Heart left ventricle (tissue), 16 donors: ENCODE measurements at places on chromosomes 5 and 9.

DNA sequence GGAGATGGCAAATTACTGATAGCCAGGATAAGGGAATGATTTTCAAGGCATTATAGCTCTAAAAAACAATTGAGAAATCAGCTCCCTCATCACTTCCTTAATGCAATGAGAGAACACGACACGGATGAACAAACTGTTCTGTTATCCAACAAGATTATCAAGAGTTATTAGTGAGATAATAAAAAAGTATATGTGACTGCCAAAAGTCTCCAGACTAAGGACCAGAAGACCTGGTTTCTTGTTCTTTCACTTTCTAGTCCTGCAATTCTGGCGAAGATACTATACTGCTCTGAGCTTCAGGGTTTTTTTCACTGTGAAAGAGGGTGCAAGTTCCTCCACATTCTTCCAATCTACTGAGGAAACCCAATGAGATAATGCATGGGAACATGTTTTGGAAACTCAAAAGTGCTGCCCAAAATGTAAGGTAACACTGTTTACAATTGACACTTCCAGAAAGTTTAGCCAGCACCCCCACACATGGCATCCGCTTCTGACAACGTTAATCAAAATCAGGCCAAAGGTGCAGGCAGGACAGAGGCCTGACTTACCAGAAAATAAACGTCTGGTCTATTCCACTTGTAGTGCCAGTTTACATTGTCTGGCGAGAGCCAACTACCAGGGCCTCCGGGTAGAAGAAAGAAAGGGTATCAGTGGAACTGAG lies 254.2 kb downstream of the DOCK8 start:
- H3K36me3 ChIP-seq, result no peaks in the 10 kb centered on the region
- peak overlapping the region; percentile 76 for H3K27ac ChIP-seq
- H3K27me3 ChIP-seq, result no peaks in the 10 kb centered on the region
- H3K4me3 ChIP-seq, result peak overlapping the region; percentile 68
- peaks cover 25% of the 10 kb centered on the region for H3K4me1 ChIP-seq
- no peak for DNase-seq

- peak overlapping the region; percentile 77 for H3K27ac ChIP-seq
- H3K27me3 ChIP-seq, result no peaks in the 10 kb centered on the region
- H3K4me1 ChIP-seq, result peaks cover 58% of the 10 kb centered on the region
- H3K4me3 ChIP-seq, result peak overlapping the region; percentile 91
These were observed 1.1 kb downstream of the RALGDS start for GRCh38 chr9:133119846-133120500.

GRCh38 chr5:120017513-120017912 lies 388.2 kb downstream of the FAM170A start:
- H3K36me3 ChIP-seq, result no peaks in the 10 kb centered on the region
- no peak for DNase-seq
- H3K27ac ChIP-seq, result no peak overlapping the region

- no peaks in the 10 kb centered on the region for H3K36me3 ChIP-seq
- H3K4me3 ChIP-seq, result no peak overlapping the region
- DNase-seq, result no peak
- no peaks in the 10 kb centered on the region for H3K4me1 ChIP-seq
These were observed 106.1 kb upstream of the FGF10 start for GRCh38 chr5:44495280-44495679.

DNA sequence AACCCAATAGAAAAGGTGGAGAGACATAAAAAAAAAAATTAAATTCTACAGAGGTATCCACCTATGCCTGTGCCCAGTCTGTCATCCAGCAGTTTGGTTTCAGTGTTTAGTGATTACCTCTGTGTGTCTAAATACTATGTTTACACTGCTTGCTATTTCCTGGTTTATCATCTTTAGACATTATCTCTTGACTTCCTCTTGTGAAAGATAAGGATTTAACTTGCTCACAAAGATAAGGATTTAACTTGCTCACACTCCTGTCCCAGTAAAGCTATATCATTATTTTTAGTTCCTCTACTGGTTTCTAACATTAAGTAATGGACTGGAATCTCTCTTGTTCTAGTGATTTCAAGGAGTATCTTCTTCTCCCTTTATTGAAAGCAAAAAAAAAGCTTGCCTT lies 53.9 kb upstream of the ZFR start:
- no peak for DNase-seq
- no peaks in the 10 kb centered on the region for H3K4me1 ChIP-seq
- H3K4me3 ChIP-seq, result no peak overlapping the region

- no peak overlapping the region for H3K27ac ChIP-seq
- DNase-seq, result no peak
- no peak overlapping the region for H3K4me3 ChIP-seq
- H3K27me3 ChIP-seq, result no peaks in the 10 kb centered on the region
- peaks cover 23% of the 10 kb centered on the region for H3K4me1 ChIP-seq
These were observed 101.2 kb downstream of the NLN start for GRCh38 chr5:65823204-65823603.

GRCh38 chr9:127802576-127803443 lies at the start of gene FPGS:
Gene FPGS, plus strand, starts transcription at chr9:127802882. Its CDS starts 43 bp downstream, at chr9:127802925.
- H3K4me3 ChIP-seq, result peak within 1 kb of the TSS; percentile 87
- no peaks in the 10 kb centered on the region for H3K27me3 ChIP-seq
- H3K27ac ChIP-seq, result peak within 1 kb of the TSS; percentile 96
- H3K4me1 ChIP-seq, result peaks cover 5% of the 10 kb centered on the region
- peaks cover 31% of the 10 kb centered on the region for H3K36me3 ChIP-seq

DNA sequence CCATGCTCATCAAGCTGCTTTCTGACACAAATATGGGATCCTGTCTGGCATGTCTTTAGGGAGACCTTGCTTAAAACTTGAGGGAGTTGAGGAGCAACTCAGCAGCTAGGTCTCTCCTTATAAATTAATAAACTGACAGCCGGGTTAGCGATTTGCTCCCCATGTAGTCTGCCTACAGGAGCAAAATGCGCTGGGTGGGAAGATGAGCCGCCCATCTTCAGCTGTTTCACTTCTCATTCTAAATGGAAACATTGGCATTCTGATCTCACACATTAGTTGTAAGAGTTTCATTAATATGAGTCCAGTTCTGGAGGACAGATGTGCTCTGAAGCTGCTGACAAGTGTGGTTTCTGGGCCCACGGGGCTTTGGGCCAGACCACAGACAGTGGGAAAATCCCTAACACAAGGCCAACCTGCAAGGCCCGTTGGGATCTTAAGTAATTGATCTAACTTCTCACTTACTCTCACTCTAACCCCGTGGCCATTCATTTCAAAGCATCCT lies 197.0 kb downstream of the MCTP1 start:
- H3K4me1 ChIP-seq, result no peaks in the 10 kb centered on the region
- no peaks in the 10 kb centered on the region for H3K27me3 ChIP-seq

- no peak overlapping the region for H3K27ac ChIP-seq
- H3K27me3 ChIP-seq, result no peaks in the 10 kb centered on the region
These were observed 100.0 kb upstream of the IL6ST start for GRCh38 chr5:56094579-56095361.

- H3K27ac ChIP-seq, result no peak overlapping the region
- no peaks in the 10 kb centered on the region for H3K36me3 ChIP-seq
- peaks cover 9% of the 10 kb centered on the region for H3K27me3 ChIP-seq
These were observed 6.6 kb upstream of the WWC1 start for GRCh38 chr5:168284809-168285208.

DNA sequence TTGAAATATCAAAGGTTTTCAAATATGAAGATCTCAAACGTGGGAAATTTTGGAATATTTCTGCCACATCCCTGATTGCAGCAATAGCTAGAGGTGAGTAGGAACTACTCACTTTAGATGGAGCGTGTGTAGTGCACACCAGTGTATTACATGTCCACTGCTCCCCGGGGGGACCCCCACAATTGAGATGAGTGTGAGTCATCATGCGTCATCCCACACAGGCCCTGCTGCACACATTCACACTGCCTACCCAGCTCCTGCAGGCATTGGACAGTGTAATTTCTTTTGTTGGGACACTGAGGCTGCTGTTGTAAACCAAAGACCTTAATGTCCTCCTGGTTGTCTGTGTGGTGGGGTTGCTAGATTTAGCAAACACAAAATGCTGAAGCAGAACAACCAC lies 280.0 kb downstream of the GAS1 start:
- no peak overlapping the region for H3K4me3 ChIP-seq
- no peaks in the 10 kb centered on the region for H3K4me1 ChIP-seq
- H3K27ac ChIP-seq, result no peak overlapping the region
- H3K36me3 ChIP-seq, result no peaks in the 10 kb centered on the region
- H3K27me3 ChIP-seq, result no peaks in the 10 kb centered on the region

- H3K4me1 ChIP-seq, result peaks cover 54% of the 10 kb centered on the region
- no peak overlapping the region for H3K27ac ChIP-seq
- H3K36me3 ChIP-seq, result no peaks in the 10 kb centered on the region
- DNase-seq, result no peak
- no peaks in the 10 kb centered on the region for H3K27me3 ChIP-seq
- no peak overlapping the region for H3K4me3 ChIP-seq
These were observed 4.5 kb downstream of the PURA start for GRCh38 chr5:140118302-140118936.

GRCh38 chr5:133396814-133397213 lies 215.5 kb downstream of the FSTL4 start:
- H3K4me1 ChIP-seq, result no peaks in the 10 kb centered on the region
- no peak overlapping the region for H3K27ac ChIP-seq
- DNase-seq, result no peak
- no peaks in the 10 kb centered on the region for H3K36me3 ChIP-seq
- no peak overlapping the region for H3K4me3 ChIP-seq
- H3K27me3 ChIP-seq, result no peaks in the 10 kb centered on the region

DNA sequence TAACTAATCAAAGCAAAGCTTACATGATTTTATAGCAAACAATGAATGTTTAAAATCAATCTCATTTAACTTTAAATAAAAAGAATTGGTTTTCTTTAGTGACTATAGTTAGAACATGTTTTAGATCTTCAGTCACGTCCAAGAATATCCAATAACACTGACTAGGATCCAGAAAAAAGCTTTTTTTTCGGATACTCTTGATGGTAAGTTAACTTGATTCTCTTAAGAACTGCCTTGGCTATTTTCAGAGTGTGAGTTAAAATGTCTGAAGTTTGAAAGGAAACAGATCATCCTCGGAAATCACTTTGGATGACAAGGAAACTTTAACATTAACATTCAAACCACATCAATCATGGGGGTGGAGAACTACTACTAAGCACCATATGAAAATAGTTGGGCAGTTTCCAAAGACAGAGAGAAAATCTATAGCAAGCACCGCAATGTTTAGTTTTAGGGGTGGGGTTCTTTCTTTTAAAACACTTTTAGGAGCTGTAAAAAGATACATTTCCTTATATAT lies 83.7 kb upstream of the SLC27A6 start:
- DNase-seq, result no peak
- H3K36me3 ChIP-seq, result no peaks in the 10 kb centered on the region
- no peak overlapping the region for H3K27ac ChIP-seq

GRCh38 chr9:116479056-116479544 lies 208.0 kb upstream of the TRIM32 start:
- no peaks in the 10 kb centered on the region for H3K36me3 ChIP-seq
- H3K4me3 ChIP-seq, result no peak overlapping the region
- DNase-seq, result no peak
- H3K27me3 ChIP-seq, result no peaks in the 10 kb centered on the region
- H3K4me1 ChIP-seq, result no peaks in the 10 kb centered on the region
- no peak overlapping the region for H3K27ac ChIP-seq

GRCh38 chr5:134003817-134004625 lies 754 bp downstream of the VDAC1 start:
- H3K36me3 ChIP-seq, result peaks cover 18% of the 10 kb centered on the region
- peak overlapping the region; percentile 100 for H3K27ac ChIP-seq
- peak; percentile 78 for DNase-seq

DNA sequence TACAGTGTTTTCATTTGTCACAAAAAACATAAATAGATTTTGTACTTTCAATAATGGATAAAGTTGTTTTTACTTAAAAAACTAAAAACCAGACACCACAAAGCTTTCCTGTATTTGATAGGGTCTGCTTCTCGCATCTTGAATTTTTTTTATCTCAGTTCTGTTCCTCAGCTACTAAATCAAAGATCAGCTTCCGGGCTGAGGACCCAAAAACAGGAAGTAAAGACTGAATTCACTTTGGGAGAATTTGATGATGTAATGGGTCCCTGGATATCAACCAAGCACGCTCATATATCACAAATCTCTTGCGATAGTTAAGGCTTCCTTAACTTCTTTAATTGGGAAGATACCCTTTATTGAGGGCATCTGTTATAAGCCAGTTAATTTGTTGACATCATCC lies 24.1 kb downstream of the ITK start:
- no peak for DNase-seq
- H3K36me3 ChIP-seq, result no peaks in the 10 kb centered on the region
- H3K27me3 ChIP-seq, result no peaks in the 10 kb centered on the region

GRCh38 chr9:101421653-101422065 lies 13.9 kb downstream of the ALDOB start:
- H3K4me1 ChIP-seq, result no peaks in the 10 kb centered on the region
- H3K27me3 ChIP-seq, result no peaks in the 10 kb centered on the region
- no peak overlapping the region for H3K4me3 ChIP-seq
- peak; percentile 26 for DNase-seq
- no peak overlapping the region for H3K27ac ChIP-seq
- no peaks in the 10 kb centered on the region for H3K36me3 ChIP-seq

DNA sequence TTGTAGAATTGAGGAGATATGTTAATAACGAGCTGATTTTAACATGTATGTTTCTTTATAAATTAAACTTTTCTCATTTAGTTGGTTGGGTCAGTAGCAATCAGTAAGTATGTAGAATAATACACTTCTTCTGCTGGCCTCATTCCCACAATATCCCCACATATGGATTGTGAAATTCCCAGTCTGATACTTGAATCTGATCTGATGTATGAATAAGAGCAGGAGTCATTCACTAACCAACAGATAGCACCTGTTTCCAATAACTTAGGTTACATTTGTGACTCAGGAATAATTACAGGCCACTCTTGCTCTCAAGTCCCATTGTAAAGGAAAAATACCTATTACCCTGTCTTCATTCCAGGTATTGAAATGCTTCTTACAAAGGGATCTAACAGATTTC lies 23.9 kb downstream of the SLC36A1 start:
- H3K27ac ChIP-seq, result no peak overlapping the region
- H3K4me1 ChIP-seq, result no peaks in the 10 kb centered on the region
- H3K36me3 ChIP-seq, result peaks cover 56% of the 10 kb centered on the region
- no peak overlapping the region for H3K4me3 ChIP-seq
- H3K27me3 ChIP-seq, result no peaks in the 10 kb centered on the region

DNA sequence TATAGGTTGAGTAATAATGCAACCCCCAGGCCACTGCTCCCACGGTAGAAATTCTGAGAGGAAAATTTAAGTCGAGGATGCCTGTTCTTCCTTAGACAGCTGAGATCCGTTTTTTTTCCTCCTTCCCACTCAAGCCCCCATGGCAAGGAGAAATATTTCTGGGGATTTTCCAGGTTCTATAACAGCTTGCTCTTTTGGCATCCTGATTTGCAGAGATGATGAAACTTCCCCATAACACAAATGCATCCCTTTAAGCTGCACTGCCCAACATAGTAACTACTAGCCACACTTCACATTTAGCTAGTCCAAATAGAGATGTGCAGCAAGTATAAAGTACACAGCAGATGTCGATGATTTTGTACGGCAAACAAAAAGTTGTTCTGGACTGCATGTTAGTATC lies 32.5 kb upstream of the GNA14 start:
- no peak overlapping the region for H3K4me3 ChIP-seq
- H3K27me3 ChIP-seq, result no peaks in the 10 kb centered on the region
- no peak for DNase-seq
- no peak overlapping the region for H3K27ac ChIP-seq
- H3K36me3 ChIP-seq, result no peaks in the 10 kb centered on the region
